Osteocyte (in vitro differentiated cells): ENCODE measurements at places on chromosomes 5 and 9. TPM values are rescaled to one million over a fixed set of nuclear protein-coding genes. Genes with fewer than 3 reads are reported as not detected.

GRCh38 chr5:76836585-76836984 is 13.2 kb upstream of the S100Z start:
- H3K4me3 ChIP-seq = no peak overlapping the region
- DNase-seq = no peak
- no peaks in the 10 kb centered on the region for H3K27me3 ChIP-seq
- H3K4me1 ChIP-seq = peaks cover 22% of the 10 kb centered on the region
- H3K36me3 ChIP-seq = no peaks in the 10 kb centered on the region

DNA sequence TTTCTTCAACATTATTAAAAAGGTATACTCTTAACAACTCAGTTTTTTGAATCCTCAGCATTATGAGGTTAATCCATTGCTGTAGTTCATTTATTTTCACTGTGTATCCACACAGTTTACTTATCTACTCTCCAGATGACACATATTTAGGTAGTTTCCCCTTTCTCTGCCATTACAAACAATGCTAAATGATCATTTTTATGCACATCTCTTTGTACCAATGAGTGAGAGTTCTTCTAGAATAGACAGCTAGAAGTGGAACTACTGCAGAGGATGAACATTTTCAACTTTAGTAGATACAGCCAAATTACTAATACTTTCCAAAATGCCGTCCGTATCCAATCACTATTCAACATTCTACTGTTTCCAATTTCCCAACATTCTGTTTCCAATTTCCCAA is 11.5 kb downstream of the AFF4 start:
- H3K27me3 ChIP-seq = no peaks in the 10 kb centered on the region
- peaks cover 24% of the 10 kb centered on the region for H3K36me3 ChIP-seq
- H3K27ac ChIP-seq = peak overlapping the region; percentile 9
- H3K4me1 ChIP-seq = peaks cover 47% of the 10 kb centered on the region

SH3GLB2 gene
- total RNA-seq = 105 and 113 TPM in 2 replicates

KLHL9 gene
- total RNA-seq = 33.6 and 35.2 TPM in 2 replicates

GPR151 gene
- total RNA-seq = not detected in 2 replicates

GRCh38 chr5:77300451-77300850 is 90.0 kb downstream of the PDE8B start:
- no peak overlapping the region for H3K4me3 ChIP-seq
- no peak for DNase-seq
- no peaks in the 10 kb centered on the region for H3K36me3 ChIP-seq
- H3K4me1 ChIP-seq = peaks cover 11% of the 10 kb centered on the region

SLC34A1 gene
- not detected in 2 replicates for total RNA-seq

MYORG gene
- total RNA-seq = 1.3 and 2.5 TPM in 2 replicates

DNA sequence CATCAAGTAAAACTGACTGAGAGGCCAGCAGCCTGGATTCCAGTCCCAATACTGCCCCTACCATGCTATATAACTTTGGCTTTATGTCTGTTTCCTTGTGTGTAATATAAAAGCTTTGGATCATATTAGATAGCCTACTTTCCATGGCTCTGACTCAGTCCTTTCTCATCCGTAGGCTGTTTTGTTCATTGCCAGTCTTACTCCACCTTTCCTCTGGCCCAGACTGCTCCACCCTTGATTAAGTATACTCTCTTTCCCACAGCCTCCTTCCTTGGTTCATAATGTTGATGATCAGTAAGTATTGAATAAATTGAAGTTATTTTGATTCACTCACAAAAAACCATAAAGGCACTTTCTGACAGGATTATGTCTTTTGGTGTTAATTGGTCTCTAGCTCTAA is 1.5 kb upstream of the MRPS30 start:
- peaks cover 8% of the 10 kb centered on the region for H3K36me3 ChIP-seq
- peaks cover 23% of the 10 kb centered on the region for H3K4me1 ChIP-seq
- no peak for DNase-seq
- no peak overlapping the region for H3K4me3 ChIP-seq
- H3K27me3 ChIP-seq = peaks cover 3% of the 10 kb centered on the region

DNA sequence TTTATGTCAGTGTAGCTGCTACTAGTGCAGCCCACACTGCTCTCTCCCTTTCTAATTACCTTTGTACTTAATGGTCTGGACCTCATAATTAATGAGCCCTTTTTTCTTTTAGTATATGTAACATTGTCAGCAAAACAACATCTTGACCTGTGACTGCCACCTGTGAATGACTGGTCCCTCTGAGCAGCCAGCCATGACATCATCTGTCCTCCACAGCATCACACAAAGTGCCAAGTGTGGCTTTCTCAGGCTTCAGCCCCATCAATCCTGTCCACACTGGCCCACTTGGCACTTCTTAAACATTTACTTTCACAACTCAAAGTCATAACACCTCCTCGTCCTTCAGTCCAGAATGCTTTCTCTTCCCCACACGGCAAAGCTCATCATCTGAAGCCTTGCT is 104.7 kb downstream of the GPR21 start:
- no peak overlapping the region for H3K27ac ChIP-seq
- H3K36me3 ChIP-seq = peaks cover 3% of the 10 kb centered on the region
- DNase-seq = no peak

DNA sequence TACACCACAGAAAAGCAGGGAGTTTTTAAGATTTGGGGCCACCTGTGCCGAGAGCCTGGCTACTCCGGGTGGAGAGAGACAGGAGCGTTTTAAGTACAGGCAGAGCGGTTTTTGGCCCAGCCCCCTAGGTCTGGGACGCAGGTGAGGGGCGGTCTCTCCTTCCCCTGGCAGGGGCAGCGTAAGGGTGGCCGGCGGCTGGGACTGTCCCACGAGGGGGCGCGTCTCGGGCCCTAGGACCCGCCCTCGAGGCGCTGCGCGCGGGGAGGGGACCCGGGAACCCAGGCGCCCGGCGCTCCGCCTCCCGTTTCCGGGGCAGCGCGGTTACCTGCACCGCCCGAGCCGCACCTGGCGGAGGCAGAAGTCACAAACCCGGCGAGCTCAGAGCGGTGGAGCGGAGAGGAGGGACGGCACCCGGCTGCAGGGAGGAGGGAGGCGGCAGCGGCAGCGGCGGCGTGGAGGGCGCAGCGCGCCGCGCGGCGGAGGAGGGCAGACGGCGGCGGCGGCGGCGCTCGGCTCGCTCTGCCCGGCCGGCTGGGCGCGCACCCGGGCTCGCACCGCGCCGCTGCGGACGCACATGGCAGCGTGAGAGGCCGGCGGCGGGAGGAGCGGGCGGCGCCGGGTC is at the start of gene WWC1:
TSS of gene WWC1 (plus strand) at position 304 of the 622 bp plus-strand sequence. CDS start 508 bp downstream, outside the sequence.
- H3K27me3 ChIP-seq = peaks cover 7% of the 10 kb centered on the region
- H3K36me3 ChIP-seq = no peaks in the 10 kb centered on the region
- peak within 1 kb of the TSS; percentile 73 for H3K4me3 ChIP-seq
- no peak for DNase-seq
- H3K4me1 ChIP-seq = peaks cover 25% of the 10 kb centered on the region

MRPS2 gene
- total RNA-seq = 33.4 and 35.6 TPM in 2 replicates

ADRB2 gene
- 6.6 and 7.1 TPM in 2 replicates for total RNA-seq

GRCh38 chr5:127074466-127074865 is 1.2 kb upstream of the C5orf63 start:
- H3K27me3 ChIP-seq = no peaks in the 10 kb centered on the region
- H3K4me1 ChIP-seq = peaks cover 43% of the 10 kb centered on the region
- no peaks in the 10 kb centered on the region for H3K36me3 ChIP-seq
- no peak for DNase-seq
- H3K27ac ChIP-seq = no peak overlapping the region

GRCh38 chr5:62143268-62144229 is 162.5 kb upstream of the KIF2A start:
- H3K4me3 ChIP-seq = no peak overlapping the region
- no peak overlapping the region for H3K27ac ChIP-seq
- peaks cover 22% of the 10 kb centered on the region for H3K4me1 ChIP-seq
- no peaks in the 10 kb centered on the region for H3K36me3 ChIP-seq
- H3K27me3 ChIP-seq = peaks cover 22% of the 10 kb centered on the region

DNA sequence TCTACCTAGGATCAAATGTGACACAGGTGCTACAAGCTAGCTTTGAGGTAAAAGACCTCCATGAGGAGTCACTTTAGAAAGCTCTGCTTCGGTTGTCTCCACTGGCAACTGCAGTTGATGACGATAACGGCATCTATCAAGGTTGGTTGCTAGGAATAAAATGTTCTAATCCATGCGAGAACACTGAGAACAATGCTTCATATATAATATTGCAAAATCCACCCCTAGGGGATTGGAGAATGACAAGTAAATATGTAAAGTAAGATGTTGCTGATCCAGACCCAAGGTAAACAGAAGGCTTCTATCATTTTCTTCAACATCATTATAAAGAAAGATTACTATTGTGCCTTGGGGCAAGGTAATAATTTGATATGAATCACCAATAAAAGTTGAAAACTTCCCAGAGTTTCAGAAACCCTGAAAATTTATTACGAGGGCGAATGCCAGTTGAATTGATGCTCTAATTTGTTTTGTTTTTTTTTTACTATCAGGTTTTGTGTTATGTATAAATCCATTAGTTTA is 1003.4 kb downstream of the CDH18 start:
- DNase-seq = no peak
- no peaks in the 10 kb centered on the region for H3K27me3 ChIP-seq
- no peaks in the 10 kb centered on the region for H3K4me1 ChIP-seq
- no peaks in the 10 kb centered on the region for H3K36me3 ChIP-seq

ANKRD34B gene
- not detected in 2 replicates for total RNA-seq

DNA sequence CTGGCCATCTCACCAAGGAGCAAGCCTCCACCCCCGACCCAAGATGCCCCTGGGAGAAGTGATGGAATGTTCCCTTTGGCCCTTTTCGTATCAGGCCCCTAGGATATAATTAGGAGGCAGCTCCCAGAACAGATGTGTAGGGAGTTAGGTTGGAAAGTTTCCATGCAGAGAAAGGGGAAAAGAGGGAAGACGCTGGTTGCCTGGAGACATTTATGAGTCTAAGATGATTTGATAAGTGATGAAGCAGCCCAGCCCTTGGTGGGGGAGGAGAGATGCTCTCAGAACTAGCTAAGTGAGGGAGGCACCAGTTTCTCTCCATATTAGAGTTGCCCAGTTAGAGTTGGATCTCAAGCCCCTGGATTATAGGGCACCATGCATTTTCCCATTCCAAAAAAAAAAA is 137.5 kb downstream of the GNA14 start:
- no peaks in the 10 kb centered on the region for H3K36me3 ChIP-seq
- no peak overlapping the region for H3K27ac ChIP-seq
- H3K4me3 ChIP-seq = no peak overlapping the region
- no peak for DNase-seq

DNA sequence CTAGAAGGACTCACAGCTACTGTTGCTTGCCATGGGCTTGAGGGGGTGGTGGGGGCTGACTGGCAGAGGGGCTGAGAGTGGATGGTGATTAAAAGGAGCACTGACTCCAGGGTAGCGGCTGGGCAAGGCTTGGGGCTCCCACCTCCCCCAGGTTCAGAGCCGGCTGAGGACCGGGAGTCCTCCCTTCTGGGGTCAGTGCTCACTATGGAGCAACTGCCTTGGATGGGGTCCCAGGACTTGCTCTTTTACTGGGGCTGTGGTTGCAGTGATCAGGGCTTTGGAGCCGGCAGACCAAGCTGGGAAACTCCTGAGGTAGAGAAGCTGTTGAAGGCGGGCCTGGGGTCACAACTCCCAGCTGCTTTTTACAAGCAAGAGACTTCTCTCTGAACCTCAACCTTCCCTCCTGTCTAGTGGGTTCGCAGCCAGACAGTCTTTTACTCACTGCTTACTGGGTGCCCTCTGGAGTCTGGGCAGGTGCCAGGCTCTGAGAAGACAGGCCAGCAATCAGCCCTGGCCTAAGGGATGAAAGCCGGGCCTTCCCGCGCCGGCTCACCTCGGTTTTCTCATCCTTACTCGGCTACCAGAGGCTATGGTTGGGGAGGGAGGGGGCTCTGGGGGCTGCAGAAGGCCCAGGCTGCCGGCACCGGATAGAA is 795 bp upstream of the ASS1 start:
- peaks cover 35% of the 10 kb centered on the region for H3K4me1 ChIP-seq
- peaks cover 3% of the 10 kb centered on the region for H3K36me3 ChIP-seq
- H3K4me3 ChIP-seq = no peak overlapping the region
- no peak overlapping the region for H3K27ac ChIP-seq
- DNase-seq = no peak

SPINK13 gene
- not detected in 2 replicates for total RNA-seq

DNA sequence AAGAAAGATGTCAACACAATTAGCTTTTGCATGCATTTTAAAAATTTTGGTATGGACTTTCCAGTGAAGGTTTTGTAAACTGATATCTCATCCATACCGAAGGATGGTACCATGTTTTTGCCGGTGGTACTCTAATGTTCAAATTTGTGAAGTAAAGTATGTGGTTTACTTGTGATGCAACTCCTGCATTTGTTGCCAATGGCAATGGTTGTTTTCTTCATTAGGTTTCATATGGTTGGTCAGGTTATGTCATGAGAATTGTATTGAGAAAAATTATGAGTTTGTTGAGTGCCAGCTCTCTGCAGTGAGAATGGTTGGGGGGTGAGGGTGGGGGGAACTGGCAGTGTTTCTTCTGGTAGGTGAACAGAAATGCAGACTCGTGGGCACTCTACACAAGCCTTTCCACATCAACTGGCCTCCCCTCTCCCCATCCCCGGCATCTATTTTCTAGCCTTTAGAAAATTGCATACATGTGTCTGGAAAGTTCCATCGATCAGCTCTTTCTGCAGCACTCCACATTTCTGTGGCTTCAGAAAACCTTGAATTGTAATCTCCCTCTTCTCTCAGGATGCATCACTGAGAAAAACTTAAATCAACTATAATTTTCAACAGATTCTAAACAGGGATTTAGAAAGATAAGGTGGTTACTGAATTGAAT is 107.7 kb downstream of the PDE4D start:
- no peak overlapping the region for H3K4me3 ChIP-seq
- peak overlapping the region; percentile 96 for H3K27ac ChIP-seq
- H3K36me3 ChIP-seq = no peaks in the 10 kb centered on the region
- no peak for DNase-seq
- H3K27me3 ChIP-seq = no peaks in the 10 kb centered on the region
- H3K4me1 ChIP-seq = peaks cover 40% of the 10 kb centered on the region

DNA sequence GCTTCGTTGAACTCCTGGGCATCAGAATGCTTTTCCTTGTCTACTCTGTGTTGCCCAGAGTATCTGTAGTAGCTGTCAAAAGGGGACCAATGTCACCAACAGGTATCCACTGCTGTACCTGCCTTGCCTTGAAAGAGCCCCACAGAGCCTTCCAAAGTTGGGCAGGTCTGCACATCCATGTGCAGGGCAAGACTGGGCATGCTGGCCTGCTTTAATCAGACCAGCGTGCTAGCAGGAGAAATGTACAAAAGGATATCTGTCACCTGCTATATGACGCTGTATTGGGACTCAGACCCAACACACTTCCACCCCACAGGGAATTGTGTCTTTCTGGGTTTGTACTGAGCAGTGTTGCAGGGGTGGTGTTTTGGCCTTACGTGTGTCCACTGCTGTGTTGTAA is 11.9 kb downstream of the DELE1 start:
- no peak overlapping the region for H3K4me3 ChIP-seq

GRCh38 chr5:151023651-151024050 is 3.3 kb downstream of the GPX3 start:
- H3K4me1 ChIP-seq = peaks cover 9% of the 10 kb centered on the region
- no peak for DNase-seq
- no peak overlapping the region for H3K27ac ChIP-seq
- no peaks in the 10 kb centered on the region for H3K27me3 ChIP-seq
- H3K4me3 ChIP-seq = no peak overlapping the region

PCDHA11 gene
- total RNA-seq = 7.2 and 8.2 TPM in 2 replicates

HTR4 gene
- total RNA-seq = not detected in 2 replicates
